ENCODE measurements at places on chromosomes 2 and 18.

DNA sequence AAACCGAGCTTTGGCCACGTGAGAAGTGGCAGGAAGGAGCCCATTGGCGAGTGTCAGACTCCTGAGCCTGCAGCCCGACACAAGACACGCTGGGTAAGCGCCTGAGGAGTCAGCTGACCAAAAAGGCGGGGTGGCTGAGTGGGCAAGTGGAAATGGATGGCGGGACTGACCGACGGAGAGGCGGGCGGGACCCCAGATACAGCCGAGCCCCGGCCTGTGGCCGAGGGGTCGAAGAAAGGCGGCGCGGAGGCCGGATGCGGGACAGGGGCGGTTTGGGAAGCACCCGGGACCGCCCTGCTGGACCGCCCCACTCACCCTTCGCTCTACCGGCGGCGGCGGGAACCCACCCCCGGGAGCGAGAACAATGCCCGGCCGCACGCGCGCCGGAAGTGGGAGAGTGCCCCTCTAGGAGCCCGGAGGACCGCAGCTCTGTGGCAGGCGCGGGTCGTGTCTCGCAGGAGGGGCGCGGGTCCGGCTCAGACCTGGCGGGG lies 22.8 kb downstream of the ZSCAN30 start:
- DNase-seq, result peak; percentile 49

DNA sequence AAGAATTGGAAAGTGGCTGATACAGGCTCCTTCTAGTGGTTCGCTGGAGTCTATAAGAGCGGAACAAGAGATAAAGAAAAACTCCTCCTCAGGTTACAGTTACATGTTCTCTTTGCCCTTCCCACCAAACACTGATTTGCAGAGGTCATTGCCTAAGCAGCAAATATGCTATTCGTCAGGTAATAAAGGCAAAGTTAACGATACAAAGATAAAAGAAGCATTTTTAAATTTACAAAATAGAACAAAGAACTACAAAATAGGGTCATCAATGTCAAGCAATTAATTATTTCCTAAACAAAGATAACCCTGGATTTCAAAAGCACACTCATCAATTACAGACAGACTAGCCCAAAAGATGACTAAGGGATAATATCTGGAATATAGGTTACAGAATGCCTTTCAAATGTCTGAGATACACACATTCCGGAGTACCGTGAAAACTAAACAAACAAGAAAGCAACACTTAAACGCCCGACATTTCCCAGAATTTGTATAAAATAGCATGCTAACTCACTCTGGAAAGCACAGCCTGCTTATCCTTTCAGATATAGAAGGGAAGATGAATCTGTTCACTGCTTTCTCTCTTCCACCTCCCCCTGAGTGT lies 186.4 kb downstream of the MREG start:
- DNase-seq, result peak; percentile 55

DNA sequence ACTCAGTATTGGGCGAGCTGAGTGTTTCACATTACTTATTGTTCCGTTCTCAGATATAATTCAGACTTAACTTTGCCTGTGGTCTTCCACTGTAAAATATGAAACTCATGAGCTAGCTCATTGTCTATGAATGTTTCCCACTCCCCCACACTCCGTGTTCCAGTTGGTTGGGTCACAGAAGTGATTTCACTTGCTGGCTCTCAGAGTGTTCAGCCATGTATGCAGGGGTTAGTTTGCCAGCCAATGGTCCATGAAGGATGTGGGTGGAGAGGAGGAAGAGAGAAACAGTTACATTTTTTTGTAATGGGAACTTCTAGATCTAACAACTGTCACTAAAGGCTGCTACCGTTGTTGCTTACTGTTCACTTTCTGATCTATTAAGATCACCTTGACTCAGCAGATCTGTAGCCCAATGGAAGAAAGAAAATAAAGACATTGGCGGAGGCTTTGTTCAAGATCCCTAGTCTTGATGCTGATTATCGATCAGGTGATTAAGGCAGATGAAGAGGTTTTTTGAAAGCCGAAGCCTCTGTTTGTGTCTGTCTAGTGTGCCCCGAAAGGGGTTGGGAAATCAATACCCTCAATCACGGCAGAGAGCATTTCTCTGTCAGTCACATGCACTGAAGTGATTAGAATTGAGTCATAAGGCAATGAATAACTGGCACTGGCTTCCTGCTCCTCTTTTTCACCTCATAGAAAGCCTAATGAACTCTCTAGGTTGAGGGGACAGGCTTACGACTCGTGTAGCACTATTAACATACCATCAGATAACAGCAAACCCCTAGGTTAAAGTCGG lies 279.7 kb upstream of the FIGN start:
- no peak for DNase-seq

- no peak for DNase-seq
These were observed 55.7 kb upstream of the MAPRE3 start for GRCh38 chr2:26914659-26915310.

GRCh38 chr2:186498834-186499233 lies 12.8 kb downstream of the ZC3H15 start:
- no peak for DNase-seq

DNA sequence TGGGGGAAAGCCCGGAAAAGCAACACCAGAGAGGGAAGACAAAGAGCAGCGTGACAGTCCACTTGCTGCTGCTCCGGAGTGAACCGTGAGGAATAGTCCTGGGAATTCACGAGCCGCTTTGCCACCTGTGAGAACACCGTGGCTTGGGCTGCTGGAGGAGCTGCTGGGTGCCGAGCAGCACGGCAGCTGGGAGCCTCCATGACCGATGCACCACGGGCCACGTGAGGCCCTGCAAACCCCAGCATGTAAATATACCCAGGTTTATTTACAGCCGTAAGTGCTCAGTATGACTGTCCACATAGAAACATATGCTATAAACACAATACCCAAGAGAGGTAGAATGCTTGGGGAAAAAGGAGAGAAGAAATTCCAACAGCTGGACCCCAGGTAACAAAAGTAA lies 65.1 kb downstream of the SMIM21 start:
- no peak for DNase-seq
